ENCODE measurements at places on chromosomes 11 and 22.

- no peak for DNase-seq
Measured at GRCh38 chr11:101445761-101446160, 138.0 kb downstream of the TRPC6 start.

DNA sequence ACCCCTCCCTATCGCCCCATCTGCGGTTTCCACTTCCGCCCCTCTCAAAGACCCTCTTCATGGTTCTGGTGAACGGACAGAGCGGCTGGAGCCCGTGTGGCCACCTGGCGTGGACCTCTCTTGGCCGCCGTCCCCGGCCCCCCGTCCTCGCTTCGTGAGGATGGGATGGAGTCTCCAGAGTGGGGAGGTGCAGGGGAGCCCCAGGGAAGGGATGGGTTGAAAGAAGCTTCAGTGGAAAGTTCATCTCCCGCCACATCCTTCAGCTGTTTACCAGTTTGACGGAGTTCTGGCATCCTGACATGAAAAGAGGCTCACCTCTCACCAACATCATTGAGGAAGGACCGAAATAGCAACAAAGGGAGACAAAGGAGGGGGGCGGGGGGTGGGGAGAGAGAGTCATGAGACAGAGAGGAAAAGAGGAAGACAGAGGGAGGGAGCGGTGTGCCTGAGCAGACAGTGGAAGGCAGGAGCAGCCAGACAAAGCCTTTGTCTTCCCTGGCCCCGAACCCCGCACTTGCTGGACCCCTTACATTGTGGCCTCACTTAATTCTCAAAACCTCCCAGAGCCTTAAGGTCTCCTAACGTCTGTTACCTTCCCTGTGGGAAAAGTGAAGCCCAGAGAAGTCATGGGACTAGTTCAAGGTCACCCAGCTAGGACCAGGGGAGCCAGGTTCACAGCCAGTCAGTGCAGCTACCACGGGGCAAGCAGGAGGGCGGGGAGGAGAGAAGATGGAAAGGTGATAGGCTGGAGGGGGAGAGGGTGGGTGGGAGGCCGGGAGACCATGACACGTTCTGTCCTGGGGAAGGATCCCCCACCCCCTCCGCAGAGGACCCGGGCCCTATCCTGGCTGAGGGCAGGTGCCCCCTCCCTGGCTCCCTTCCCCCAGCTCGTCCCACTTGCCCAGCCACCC, 54.9 kb downstream of the CD6 start:
- DNase-seq: no peak

GRCh38 chr11:44531636-44532035, 33.8 kb upstream of the CD82 start:
- no peak for DNase-seq

DNA sequence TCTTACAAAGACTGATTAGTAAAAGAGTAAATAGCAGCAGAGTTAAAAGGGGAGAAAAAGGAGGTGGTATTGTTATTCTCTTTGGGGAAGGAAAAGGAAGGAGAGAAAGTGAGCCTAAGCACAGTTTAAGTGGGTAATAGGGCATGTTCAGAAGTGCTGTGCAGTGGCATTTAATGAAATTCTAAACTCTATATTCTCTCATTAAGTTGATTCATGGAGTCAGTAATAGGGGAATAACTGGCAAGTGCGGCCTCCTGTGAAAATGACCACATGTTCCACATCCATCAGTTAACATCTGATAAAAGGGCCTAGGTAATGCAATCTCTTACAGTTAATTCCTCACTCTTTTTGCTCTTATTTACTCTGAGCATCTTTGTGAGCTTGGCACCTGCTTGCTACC, 516.7 kb downstream of the JRKL start:
- DNase-seq: no peak

GRCh38 chr11:73248526-73249185, 23.5 kb upstream of the P2RY6 start:
- DNase-seq: no peak

DNA sequence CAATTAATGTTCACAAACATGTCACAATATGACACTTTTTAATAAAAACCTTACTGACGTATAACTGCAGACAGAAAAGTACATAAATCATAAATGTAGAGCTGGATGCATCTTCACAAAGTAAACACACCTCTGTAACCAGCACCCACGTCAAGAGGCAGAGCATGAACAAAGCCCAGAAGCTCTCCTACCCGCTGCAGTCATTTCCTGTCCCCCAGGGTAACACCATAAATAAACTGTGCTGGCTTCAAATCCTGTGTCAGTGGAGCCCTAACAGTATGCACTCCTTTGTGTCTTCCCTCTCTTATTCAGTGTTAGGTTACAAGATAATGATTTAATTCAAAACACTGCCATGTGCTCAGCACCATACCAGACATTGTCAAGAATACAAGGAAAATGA, 5.7 kb downstream of the SYT13 start:
- DNase-seq: no peak

DNA sequence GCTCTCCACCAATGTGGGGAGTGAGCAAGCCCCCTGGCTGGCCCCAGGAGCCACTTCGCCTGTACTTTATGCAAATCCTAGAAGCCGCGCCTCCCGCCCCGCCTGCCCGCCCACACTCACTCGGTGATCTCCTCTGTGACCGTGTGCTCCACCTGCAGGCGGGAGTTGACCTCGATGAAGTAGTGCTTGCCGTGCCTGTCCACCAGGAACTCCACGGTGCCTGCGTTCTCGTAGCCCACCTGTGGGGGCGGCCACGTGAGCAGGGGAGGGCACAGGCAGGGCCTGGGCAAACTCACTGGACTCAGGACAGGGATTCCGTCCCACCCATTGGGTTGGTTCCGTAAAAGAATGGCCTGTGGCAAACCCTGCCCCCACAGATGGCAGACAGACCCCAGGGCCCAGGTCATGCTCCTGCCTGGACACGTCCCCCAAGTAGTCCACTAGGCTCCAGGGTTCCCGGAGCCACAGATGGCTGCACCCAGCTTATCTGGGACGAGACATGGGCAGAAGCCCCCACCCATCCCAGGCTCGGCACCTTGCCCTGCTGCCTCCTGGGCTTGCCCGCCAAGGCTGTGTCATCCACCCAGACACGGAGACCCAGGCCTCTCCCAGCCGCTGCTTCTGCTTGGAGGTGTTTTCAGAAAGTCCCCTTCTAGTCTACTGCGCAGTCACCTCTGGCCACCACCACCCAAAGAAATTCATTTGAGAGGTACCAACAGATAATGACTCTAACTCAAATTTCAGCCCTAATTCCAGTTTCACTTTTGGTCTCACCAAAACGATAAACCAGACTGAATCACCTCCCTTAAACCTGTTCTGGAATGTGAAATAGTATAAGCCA, 12.1 kb downstream of the LRFN4 start:
- DNase-seq: no peak

GRCh38 chr11:114250993-114251814, 45.0 kb upstream of the NNMT start:
- DNase-seq: peak; percentile 49

GRCh38 chr11:113497066-113497910, 22.1 kb upstream of the DRD2 start:
- no peak for DNase-seq

- no peak for DNase-seq
Measured at GRCh38 chr11:114121804-114122504, 62.4 kb downstream of the ZBTB16 start.

DNA sequence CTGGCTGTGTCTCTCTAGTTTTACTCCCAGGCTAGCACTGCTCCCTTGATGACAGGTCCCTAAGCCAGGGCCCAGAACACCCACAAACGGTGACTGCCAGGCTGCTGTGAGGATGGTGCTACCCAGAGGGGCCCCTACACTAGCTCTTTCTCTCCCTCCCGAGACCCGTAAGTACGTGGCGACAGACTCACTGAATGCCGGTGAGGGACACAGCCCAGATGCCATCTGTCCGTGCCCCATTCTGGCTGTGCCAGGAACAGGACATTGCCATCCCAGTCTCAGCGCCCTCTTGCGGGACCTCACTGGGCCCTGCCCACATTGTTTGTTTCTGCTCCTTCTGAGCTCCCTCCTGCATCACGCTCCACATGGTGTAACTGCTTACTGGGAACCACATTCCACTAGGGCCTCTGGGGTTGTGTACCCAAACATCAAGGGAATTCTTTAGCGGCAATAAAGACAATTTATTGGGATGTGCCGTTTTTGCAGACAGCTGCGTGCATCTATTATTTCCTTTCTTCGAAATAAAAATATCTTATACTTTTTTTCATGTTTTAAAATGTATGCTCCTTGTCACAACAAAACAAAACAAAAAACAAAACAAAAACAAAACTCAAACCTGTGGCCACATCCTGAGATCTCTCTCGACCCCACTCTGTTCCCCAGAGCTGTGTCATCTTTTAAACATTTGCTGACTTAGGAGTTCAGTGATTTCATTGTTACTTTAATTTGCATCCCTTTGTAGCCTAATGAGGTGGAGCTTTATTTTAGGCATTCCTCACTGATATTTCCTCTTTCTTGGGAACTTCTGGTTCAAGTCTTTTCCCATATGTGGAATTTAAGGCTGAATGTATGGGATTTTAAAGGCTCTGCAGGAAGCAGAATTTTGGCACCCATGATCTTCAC, 4.4 kb upstream of the TPCN2 start:
- DNase-seq: no peak

- DNase-seq: no peak
Measured at GRCh38 chr11:125569915-125570621, 791 bp downstream of the EI24 start.

All from hindlimb muscle (tissue), 1 donor.